ENCODE measurements at places on chromosomes 1 and 21. TPM values are rescaled to one million over a fixed set of nuclear protein-coding genes. Genes with fewer than 3 reads are reported as not detected.

The WDR77 gene
- total RNA-seq = 26.0 TPM

The LCE3E gene
- total RNA-seq = not detected

The KIAA0040 gene
- 7.4 TPM for total RNA-seq

The PRR9 gene
- not detected for total RNA-seq

The OPRD1 gene
- not detected for total RNA-seq

The LAMC2 gene
- total RNA-seq = 0.68 TPM

The CR1L gene
- not detected for total RNA-seq

The TMEM82 gene
- total RNA-seq = not detected

The LRRC38 gene
- 1.6 TPM for total RNA-seq

The GBP4 gene
- total RNA-seq = 8.9 TPM

The TENT5C gene
- total RNA-seq = 16.3 TPM

The WDR64 gene
- total RNA-seq = not detected

The ETV3L gene
- not detected for total RNA-seq

The AQP10 gene
- total RNA-seq = not detected

The OLFML2B gene
- 4.4 TPM for total RNA-seq

DNA sequence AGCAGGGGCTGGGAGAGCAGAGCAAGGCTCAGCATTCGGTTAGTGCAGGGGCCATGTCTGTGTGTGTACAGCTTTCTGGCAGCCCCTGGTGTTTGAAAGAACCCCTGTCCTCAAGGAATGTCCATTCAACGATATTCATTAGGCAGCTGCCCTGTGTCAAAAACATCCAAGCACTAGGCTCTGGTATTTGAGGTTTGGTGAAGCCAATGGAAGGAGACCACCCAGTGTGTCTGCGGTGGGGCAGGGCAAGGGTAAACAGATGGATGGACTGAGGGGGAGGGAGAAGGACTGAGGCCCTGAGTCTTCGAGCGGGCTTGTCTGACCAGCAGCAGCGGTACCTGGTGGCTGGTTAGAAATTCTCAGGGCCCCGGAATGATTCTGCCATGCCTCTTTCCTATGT, 155.6 kb upstream of the KLHDC7A start:
- DNase-seq = no peak

DNA sequence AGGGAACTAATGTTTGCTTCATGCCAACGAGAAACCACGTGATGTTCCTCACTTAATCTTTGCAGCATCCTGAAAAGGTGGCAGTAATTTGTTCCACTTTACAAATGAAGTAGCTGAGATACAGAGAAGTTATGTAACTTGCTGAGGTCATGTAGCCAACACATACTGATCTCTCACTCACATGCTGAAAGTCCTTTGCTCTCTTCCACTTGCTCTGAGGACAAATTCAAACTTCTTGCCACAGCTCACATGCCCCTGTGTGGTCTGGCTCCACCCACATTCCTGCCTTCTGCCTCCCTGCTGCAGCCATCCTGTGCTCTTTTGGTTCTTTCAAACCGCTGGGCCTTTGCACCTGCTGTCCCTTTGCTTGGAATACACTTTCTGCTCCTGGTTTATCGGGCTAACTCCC, 55.4 kb downstream of the TMCO4 start:
- no peak for DNase-seq

DNA sequence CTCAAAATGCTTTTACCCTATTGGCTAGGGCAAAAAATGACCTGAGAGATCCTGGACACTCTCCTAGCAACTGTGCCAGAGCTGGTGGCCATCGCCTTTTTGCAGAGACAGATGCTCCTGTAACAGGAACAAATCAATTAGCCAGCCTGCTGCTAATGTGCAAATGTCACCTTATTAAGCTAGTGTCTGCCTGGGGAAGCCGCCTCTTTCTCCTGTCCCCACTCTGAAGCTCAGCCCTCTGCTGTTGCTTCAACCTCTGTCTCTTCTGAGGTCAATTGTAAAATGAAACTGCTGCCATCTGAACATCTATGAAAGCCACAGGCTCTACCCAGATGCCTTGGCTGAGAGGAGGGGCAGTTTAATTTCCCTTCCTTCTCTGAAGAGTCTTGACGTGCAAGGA, 85.5 kb upstream of the CACNA1E start:
- no peak for DNase-seq

DNA sequence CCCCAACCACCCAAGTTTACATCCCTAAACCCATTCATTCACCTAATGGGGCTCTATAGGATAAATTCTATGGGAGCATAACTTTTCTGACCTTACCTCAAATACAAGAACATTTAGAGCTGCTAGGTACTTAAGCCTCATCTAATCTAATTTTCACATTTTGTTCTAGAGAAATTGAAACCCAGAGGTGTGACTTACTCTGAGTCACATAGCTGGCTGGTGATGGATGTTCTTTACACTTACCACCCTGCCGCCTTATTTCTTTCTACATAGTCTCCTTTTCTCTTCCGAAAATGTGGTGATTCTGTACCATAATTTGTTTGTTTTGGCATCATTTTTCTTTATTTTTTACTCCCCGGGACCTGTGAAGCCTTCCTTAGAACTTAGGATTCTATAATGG, 20.3 kb downstream of the TIPRL start:
- no peak for DNase-seq

GRCh38 chr1:59670662-59671061, 144.1 kb upstream of the HOOK1 start:
- no peak for DNase-seq

DNA sequence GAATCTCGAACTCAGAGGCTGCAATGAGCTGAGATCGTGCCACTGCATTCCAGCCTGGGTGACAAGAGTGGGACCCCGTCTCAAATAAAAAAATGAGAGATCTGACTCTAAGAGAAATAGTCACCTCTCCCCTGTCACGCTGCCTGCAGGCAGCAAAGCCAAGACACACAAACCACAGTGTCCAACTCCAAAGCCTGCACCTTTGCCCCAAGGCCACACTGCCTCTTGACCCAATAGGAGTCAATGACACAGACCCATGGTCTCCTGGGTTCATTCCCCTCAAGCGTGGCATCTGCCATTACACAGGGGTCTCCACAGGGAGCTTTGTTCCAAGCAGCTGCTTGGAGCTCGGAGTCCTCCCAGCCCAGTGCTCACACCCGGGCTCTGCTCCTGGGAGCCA, 46.3 kb downstream of the SLC9A1 start:
- DNase-seq = no peak

GRCh38 chr1:230085178-230085515, 18.1 kb downstream of the GALNT2 start:
- no peak for DNase-seq

GRCh38 chr1:164905869-164906268, 346.9 kb downstream of the PBX1 start:
- no peak for DNase-seq

GRCh38 chr1:8427986-8428385, 110.1 kb downstream of the SLC45A1 start:
- no peak for DNase-seq

All from heart right ventricle (tissue), 16 donors.